Stimulated activated CD4-positive, alpha-beta T cell treated with anti-CD3 and anti-CD28 coated beads, TNF-alpha, amount 100 ng/mL, for 48 hours (primary cell): ENCODE measurements at places on chromosomes 16 and 17.

DNA sequence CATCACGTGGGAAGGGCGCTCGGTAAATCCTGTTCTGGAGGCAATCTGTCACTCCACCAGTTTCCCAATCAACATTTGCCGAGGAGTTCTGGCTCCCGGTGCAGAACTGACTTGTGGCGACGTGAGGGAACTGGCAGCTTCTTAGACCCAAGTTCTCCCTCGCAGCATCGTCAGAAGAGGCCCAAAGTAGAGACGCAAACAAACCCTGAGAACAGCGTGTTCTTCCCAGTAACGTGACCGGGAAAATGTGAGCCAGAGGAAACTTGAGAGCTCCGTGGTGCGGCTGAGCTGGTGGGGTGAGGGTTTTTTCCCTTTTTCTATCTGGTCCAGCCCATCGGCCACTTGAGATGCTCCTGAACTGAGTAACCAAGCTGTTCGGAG, 158.9 kb upstream of the CACNG5 start:
- DNase-seq: no peak

GRCh38 chr16:50275098-50275415, 8.7 kb downstream of the ADCY7 start:
- DNase-seq: no peak

DNA sequence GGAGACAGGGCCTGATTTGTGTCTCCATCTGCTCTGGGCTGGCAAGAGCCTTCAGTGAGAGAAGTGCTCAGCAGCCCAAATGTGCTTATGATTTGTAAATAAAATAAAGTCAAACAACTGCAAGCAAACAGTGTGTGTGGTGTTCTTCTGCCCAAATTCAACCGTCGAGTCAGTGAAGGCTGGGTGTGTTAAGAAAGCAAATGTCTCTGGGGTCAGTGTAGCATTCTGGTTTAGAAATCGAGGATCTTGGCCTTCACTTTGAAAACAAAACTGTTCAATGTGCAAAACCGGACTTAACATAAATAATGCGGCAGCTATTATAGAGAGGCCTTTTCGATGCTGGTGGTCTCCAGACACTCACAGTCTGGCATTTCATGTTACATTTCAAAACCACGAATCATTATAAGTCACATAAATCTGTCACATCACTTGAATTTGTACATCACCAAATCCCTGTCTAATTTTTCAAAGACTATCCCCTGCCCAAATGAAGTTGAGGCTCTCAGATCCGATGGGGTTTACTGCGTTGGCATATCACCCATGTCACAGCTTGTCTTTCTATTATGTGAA, 158.6 kb upstream of the MYOCD start:
- no peak for DNase-seq

DNA sequence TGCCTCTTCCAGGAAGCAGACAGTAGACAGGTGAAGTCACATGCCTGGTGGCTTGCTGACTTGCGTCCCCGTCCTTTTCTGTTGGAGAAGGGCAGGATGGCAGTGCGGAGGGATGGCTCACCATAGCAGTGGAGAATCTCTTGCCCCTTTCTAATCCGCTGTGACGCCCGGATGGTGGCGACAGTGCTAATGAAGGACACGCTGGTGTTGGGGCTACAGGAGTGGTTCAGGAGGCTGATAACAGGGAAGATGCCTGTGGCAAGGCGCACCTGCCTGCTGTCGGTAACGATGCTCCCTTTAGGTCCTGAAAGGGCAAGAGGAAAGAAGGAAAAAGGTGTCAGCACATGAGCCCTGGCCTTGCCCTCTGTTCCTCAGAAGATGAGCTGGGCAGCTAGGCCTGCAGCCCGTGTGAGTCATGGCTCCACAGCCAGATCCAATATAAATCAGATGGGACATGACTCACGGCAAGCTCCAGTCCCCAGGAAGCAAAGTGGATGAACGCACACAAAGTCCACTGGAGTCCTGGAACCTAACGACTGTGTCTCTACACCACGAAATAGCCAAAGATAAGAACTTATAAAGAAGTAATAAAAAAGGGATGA, 25.5 kb downstream of the SERPINF1 start:
- no peak for DNase-seq

- DNase-seq: no peak
Measured at GRCh38 chr16:71249399-71249798, 18.9 kb upstream of the HYDIN start.

- DNase-seq: no peak
Measured at GRCh38 chr17:34493917-34494316, 85.5 kb upstream of the TMEM132E start.

GRCh38 chr17:67469208-67469980, 92.3 kb downstream of the PITPNC1 start:
- no peak for DNase-seq

GRCh38 chr17:81518113-81518784, 5.7 kb upstream of the ACTG1 start:
- no peak for DNase-seq

- no peak for DNase-seq
Measured at GRCh38 chr17:8857919-8858318, 9.6 kb downstream of the PIK3R6 start.

DNA sequence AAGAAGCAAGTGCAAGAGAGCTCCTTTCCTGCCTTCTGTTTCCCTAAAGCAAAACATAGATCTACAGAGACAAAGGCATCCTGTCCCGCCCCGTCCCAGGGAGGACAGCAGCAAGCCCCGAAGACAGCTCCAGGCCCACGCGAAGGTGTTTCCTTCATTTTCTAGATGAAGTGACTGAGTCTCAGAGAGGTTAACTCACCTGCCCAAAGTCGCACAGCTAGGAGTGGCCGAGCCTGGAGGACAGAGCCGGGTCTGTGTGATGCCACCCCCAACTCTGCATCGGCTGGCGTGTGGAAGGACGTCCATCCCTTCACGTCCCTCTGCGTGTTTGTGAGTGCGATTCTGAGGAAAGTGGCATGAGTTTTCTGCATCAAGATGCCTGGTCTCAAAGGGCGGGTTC, 187.2 kb upstream of the CHMP6 start:
- no peak for DNase-seq

- DNase-seq: no peak
Measured at GRCh38 chr16:87556941-87557459, 45.3 kb upstream of the JPH3 start.

- no peak for DNase-seq
Measured at GRCh38 chr17:954431-955164, 25.0 kb downstream of the NXN start.

GRCh38 chr16:55263271-55264250, 60.4 kb upstream of the IRX6 start:
- no peak for DNase-seq

- no peak for DNase-seq
Measured at GRCh38 chr16:74909665-74910064, 75.3 kb downstream of the WDR59 start.

DNA sequence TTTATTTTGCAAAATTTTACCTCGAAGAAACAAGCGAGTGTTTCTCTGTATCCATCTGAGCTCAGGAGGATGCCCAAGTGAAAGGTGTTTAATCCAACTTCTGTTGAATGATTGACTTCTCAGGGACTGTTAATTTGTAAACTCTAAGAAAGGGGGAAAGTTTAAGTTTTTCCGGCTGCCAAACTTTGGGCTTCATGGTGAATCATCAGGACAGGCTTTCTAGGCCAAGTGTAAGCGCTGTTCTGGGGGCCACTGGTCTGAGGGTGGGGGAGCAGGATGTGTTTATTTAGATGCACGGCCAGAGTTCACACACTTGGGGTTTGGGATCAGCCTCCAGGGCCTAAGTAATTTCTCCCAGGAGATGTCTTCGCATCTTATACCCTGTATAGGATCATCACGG, 110.4 kb downstream of the PITPNC1 start:
- DNase-seq: no peak

DNA sequence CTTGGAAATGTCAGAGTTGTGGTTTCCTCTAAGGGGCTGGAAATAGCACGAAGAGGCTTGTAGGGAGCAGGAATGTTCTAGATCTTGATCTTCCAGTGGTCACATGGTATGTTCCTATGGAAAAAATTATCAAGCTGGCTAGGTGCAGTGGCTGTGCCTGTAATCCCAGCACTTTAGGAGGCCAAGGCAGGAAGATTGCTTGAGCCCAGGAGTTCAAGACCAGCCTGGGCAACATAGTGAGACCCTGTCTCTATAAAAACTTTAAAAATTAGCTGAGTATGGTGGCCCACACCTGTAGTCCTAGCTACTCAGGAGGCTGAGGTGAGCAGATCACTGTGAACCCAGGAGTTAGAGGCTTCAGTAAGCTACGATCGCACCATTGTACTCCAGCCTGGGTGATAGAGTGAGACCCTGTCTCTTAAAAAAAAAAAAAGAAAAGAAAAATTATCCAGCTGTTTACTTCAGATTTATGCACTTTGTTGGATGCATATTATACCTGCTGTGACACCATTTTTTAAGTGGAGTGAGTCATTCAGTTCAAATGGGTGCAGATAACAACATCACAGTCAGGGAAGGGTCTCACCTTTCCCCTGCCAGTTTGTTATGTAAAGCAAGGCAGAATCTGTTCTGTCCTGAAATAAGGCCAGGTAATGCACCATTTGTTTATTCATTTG, 65.7 kb upstream of the LYRM9 start:
- no peak for DNase-seq
